ENCODE measurements at places on chromosomes 1 and 21. TPM values are rescaled to one million over a fixed set of nuclear protein-coding genes. Genes with fewer than 3 reads are reported as not detected.

- no peak for DNase-seq
Measured at GRCh38 chr1:170666541-170667254, 2.8 kb downstream of the PRRX1 start.

DNA sequence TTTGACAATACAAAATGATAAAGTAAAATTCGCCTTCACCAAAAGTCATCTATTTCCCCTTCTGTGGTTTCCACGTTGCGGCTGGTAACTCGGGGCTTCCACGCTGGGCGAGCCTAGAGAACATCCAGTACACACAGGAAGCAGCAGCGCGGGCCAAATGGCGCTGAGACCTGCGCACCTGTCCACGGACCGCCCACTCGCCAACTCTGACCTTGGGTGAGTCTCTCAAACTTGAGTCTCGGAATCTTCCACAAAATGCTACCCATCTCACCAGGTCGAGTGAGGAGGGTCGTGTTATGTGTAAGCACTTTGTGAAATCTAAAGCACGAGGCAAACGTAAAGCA lies 820 bp upstream of the TTF2 start:
- peak; percentile 76 for DNase-seq

DNA sequence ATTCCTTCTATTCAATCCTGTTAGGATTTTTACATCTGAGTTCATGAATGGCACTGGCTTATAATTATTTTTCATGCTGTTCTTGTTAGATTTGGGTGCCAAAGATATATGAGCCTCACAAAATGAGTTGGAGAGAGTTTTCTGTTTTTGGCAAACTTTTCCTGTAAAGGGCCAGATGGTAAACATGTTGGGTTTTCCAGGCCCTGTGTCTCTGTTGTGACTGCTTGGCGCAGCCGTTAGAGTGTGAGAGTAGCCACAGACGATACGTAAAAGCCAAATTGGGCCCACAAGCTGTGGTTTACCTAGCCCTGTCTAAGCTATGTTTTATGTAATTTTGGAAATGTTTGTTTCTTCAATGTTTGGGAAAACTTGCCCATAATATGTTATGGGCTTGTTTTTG lies 15.6 kb upstream of the CA6 start:
- DNase-seq: no peak

DNA sequence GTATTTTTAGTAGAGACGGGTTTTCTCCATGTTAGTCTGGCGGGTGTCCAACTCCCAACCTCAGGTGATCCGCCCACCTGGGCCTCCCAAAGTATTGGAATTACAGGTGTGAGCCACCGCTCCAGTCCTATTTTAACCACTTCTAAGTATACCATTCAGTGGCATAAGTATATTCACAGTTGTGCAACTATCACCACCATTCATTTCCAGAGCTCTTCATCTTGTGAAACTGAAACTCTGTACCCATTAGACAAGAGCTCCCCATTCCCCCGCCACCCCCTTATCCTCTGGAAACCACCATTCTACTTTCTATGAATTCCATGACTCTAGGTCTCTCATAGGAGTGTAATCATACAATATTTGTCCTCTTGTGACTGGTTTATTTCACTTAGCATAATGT lies 40.2 kb upstream of the CAMTA1 start:
- no peak for DNase-seq

DNA sequence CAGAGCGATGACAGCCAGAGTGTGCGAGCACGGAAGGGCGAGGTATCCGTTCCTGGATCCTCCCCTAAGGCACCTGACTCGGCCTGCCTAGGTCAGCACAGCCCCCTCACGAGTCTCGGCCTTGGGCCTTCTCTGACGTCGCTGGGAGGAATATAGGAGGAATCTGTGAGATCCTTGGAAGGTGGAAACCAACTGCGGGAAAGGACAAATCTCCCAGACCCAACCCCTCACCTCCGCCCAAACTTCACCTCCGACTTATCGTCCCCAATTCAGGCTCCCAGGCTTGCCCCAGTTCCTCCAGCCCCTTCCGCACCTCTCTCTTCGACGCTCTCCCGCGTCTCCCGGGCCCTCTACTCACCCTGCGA lies 494 bp downstream of the APH1A start:
- DNase-seq: peak; percentile 40

- no peak for DNase-seq
Measured at GRCh38 chr1:238254935-238255334, 364.2 kb upstream of the ZP4 start.

DNA sequence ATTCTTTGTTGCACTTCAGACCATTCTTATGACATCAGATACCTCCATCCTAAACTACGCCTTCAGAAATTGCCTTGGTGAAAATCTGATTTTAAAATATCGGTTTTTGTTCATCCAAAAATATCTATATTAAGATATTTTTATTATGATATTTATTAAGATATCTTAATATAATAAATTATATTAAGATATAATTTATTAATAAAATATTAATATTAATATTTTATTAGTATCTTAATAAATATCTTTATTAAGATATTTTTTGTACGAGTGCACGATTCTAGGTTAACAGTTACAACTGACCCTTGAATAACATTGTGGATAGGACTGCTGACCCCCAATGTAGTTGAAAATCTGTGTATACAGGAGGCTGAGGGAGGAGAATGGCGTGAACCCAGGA lies 20.9 kb downstream of the PADI4 start:
- DNase-seq: no peak

- no peak for DNase-seq
Measured at GRCh38 chr1:41802532-41803501, 115.9 kb downstream of the HIVEP3 start.

OR6N1 gene
- not detected for polyA plus RNA-seq

GRCh38 chr21:39776589-39776988 lies 31.6 kb downstream of the IGSF5 start:
- no peak for DNase-seq

TRABD2B gene
- polyA plus RNA-seq: 0.93 TPM

VANGL2 gene
- polyA plus RNA-seq: 4.2 TPM

DNA sequence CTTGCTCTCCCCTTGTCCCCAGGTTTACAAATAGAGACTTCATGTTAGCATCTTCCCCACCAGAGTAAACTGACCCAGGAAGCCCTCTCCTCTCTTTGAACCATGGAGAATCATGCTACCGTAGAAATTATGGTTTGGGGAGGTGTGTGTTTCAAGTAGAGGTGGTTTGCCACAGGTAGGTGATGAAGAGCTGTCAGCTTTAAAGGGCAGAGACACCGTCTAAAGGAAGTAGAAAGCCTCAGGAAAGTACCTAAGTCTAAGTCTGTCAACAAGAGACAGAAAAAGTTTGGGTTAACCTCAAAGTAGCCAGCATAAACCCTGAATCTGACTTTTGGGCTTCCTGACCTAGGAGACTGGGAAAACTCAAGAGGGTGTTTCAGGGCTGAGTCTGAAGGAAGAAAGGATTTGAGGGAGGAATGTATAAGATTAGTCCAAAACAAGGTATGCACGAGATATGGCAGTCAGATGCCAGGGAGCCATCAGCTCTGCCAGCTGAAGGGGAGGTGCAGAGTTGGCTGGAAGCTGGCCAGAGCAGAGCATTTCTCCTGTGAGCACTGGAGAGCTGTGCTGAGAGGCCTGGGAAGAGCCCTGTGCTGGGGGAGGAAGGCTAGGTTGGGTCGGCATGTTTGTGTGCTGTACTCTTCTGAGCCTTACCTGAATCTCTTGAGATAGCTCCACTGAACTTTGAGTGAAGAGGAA lies 14.3 kb downstream of the ADAMTSL4 start:
- peak; percentile 90 for DNase-seq

RAB13 gene
- polyA plus RNA-seq: 174 TPM

- DNase-seq: no peak
Measured at GRCh38 chr1:20198296-20198695, 12.0 kb upstream of the PLA2G2C start.

All from stomach (tissue), 19 donors.